ENCODE measurements at places on chromosomes 5 and 9.

GRCh38 chr5:40652441-40653220, 27.1 kb upstream of the PTGER4 start:
- no peak for DNase-seq

DNA sequence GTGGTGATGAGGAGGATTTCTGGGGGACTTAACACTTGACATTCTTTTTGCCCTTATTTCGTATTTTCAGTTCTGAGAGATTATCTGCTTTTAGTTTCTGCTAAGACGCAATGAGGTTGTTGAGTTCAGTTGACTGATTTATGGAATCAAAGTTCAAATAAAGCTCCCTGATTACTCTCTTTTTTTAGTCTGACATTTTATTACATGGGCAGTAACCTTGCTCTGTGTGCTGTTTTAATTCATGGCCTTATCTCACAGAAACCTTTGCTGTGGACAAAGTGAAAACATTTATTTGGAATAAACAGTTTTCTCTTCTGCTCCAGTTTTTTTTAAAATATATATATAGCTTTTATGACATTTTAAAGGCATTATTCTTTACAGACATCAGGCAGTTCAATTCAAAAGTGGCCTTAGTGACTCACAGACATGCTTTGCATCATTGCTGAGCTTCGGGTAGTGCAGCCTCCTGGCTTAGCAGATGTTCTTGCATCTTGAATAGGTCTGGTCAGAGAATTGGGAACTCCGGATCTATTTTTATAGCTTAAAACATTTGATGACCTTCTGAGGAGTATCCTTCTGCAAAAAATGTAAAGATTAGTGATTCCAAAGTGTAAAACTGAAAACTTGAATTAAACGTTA, 162.9 kb downstream of the FAM170A start:
- DNase-seq, result no peak

GRCh38 chr5:56105511-56106291, 110.9 kb upstream of the IL6ST start:
- no peak for DNase-seq

- DNase-seq, result no peak
Measured at GRCh38 chr5:119458911-119459632, 6.8 kb downstream of the HSD17B4 start.

DNA sequence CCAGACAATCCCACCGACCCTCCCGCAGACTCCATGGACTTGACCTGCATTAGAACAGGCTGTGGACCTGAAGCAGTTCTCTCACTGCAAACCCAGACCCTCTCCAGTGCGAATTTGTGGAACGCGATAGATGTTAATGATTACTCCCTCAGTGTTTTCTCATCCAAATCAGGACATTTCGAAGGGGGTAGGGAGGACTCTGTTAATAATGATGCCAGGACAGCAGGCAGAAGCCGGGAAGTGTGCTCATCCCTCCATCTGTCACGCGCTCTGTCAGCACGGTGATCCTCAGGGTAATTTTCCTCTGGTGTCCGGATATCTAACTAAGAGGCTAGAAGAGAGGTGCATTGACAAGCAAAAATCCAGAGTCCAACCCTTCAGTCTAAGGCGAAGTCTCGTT, 18.8 kb downstream of the RAPGEF1 start:
- no peak for DNase-seq

Measured in muscle of arm (tissue), 14 donors.